ENCODE measurements at places on chromosomes 7 and 10.

- no peak for DNase-seq
These were observed 80.3 kb upstream of the RHOBTB1 start for GRCh38 chr10:61024151-61024855.

DNA sequence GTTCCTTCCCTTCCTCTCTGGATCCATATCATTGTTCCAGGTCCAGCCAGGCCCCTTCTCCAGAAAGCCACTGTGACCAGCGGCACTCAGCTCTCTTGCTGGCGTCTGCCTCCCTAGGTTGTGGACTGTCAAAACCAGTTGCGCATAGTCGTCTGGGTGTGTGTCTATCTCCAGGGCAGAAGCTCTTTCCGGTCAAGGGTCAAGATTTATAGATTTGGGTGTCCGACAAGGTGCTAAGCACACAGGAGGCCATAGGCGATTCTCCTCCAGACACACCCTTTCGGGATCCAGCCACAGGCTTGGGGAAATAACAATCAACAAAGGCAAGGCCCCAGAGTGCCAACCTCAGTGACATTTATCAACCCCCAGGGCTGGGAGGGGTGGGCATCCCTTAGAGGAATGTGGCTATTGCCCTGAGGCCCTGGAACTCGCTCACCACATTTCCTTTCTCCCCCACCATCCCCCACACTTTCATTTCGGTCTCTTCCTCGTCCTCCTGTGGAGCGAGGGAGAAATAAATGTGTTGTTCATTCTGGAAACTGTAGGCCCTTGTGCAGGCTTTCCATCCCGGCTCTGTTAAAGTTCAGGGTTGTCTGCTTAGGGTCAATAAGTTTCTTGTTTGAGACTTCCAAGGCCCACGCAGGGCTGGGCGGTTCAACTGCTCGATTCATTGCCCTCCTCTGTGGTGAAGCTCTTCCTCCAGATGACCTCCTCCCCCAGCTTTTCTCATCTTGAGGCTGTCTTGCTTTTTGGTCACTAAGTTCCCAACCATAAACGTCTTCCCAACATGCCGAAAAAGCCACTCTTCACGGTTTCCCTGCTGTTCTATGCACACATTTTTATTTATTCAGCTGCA lies 57.9 kb downstream of the AFAP1L2 start:
- no peak for DNase-seq

- no peak for DNase-seq
These were observed 356.8 kb downstream of the CCSER2 start for GRCh38 chr10:84685047-84685660.

GRCh38 chr10:75911426-75911825 lies 480.0 kb downstream of the LRMDA start:
- DNase-seq: no peak

DNA sequence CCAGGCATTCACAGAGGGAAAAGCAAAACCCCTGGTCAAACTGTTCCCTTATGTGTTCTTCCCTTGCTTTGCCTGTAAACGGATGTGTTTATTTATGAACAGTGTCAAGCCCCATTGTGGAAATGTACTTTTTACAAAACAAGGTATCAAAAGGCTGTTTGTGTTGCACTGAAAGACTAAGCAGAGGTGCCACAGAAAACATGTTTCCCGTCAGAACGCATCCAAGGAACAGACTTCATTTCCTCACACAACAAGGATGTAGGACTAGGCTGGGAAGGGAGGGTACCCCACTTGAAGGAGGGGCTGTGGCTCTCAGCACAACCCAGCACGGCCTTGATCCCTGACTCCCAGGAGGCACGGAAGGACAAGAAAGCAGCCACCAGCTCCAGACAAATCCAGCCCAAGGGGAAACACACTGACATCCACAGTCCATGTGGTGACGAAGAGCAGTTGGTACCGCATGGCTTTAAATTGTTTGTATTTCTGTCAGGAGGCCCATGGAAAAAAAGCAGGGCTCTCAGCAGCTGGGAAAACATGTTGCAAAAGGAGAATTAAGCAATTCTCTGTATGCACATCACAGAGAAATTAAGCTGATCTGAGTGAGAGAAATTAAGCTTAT lies 85.6 kb downstream of the RNF216 start:
- no peak for DNase-seq

- no peak for DNase-seq
These were observed 523.2 kb upstream of the IGFBP3 start for GRCh38 chr7:46444256-46444655.

DNA sequence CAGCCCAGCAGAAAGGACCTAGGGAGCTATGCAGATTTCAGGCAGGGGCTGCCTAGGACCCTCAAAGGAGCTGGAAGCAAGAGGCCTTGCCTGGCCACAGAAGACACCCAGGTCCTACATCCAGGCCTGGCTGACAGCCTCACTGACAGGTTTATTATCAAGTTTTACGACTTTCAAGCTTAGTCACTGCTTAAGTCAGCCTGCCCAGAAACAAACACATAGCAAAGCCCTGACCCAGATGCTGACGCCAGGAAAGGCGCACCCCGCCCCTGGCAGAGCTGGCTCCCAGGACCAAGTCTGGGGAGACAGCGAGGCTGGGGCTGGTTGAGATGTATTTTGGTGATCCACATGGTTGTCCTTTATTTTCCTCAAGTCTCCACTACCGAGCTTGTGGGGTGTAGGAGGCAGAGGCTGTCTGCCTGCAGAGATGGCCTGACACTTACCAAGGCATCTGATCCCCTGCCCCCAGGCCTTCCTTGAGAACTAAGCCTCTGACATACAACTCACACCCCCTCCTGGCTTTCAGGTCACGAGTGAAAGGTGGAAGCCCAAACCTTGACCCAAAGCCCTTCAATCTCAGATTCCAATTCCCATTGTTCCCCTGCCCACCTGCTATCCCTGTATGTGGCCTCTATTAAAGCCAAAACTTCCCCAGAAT lies 80.7 kb upstream of the EMX2 start:
- peak; percentile 88 for DNase-seq

DNA sequence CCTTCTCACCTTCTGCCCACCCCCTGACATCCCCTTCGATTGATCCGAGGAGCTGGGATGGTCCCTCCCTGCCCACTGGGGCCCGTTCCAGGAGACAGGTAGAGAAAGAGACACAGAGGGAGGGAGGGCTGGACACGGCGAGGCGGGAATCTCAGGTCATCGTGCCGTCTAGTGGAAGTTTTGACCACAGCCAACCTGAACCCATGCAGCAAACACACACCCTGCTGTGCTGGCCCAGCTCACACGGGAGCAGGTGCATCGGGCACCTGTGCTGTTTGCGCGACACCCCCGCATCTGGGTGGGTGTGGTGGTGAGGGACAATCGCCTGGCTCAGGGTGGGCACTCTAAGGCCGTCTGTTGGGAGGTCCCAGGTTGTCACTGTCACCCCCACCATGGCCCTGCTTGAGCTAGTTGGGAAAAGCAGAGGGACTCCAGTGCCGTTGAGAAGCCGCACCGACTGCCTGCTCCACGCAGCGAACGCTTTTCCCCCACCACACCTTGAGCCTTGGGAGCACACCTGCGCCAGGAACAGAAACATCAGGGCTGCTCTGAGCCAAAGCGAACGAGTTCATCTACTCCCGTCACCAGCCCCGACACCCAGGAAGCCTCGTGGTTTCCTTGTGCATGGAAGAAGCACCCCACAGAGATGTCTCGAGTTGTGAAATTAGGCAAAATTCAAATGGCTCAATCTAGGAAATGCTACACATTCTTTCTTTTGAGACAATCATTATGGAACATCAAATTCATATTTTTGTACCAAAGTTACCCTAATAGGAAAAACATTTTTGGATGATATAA lies 285.8 kb downstream of the DNAJB6 start:
- no peak for DNase-seq

DNA sequence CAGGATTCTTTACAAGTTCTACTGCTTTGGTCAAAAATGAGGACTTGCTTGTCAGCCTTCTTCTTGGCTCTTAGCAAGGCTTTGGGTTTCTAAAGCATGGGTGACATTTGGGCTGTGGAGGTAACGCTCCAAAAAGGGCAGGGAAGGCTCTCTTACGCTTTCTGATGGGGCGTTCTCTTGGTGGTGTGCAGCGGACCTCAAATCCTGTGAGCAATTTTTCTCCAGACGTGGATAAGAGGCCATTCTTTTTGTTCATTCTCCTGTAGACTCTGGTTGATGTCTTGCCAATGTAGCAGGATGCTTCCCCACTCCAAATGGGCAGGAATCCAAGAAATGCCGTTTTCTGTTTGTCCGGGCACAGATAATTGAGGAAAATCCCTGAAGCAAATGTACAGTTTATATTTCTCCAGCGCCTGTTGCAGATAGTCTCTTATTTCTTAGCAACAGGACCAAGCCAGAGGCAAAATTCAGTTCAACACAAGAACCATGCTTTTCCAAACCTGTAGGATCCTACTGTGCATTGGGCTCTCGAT lies 138.4 kb upstream of the NFE2L3 start:
- no peak for DNase-seq

DNA sequence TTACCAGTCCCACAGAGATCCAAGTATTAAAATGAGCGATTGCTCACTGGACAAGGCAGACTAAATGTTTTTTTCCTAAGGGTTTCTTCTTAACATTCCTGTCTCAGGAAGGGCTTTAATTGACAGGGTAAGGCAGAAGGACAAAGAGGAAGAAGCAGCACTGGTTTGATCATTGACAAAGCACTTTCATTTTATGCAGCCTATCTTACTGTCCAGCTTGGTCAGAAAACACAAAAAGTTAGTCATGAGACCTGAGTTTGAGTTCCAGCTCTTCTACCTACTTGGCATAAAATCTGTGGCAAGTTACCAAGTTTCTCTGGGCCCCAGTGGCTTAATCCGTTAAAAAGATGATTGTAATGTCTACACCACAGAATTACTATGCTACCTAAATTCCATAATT lies 458.5 kb downstream of the GFRA1 start:
- no peak for DNase-seq

DNA sequence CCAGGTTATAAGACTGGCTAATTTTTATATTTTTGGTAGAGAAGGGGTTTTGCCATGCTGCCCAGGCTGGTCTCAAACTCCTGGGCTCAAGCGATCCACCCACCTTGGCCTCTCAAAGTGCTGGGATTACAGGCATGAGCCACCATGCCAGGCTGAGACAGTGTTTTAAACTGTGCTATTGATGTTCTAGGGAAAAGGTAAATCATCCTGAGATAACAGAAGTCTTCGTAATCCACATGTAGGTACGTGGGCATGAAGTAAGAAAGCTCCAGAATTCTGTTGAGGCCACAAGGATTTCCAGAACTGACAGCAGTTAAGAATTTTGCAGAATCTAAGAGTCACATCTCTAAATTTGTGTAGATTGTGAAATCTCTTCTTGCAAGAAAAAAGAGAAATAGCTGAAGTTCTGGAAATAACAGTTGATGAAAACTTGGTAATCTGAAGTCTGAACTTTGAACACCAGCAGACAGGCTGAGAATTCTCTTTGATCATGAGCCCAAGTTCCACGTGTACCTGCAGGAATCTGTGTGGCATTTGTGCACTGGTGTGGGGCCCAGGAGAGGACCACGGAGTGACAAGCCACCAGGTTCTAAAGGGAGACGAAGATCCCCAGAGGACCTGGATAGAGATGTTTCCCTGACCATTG lies 24.6 kb downstream of the C7orf33 start:
- DNase-seq: no peak

GRCh38 chr7:98241674-98242241 lies 10.3 kb downstream of the TECPR1 start:
- no peak for DNase-seq

GRCh38 chr10:119526621-119527592 lies 15.6 kb downstream of the RGS10 start:
- no peak for DNase-seq

DNA sequence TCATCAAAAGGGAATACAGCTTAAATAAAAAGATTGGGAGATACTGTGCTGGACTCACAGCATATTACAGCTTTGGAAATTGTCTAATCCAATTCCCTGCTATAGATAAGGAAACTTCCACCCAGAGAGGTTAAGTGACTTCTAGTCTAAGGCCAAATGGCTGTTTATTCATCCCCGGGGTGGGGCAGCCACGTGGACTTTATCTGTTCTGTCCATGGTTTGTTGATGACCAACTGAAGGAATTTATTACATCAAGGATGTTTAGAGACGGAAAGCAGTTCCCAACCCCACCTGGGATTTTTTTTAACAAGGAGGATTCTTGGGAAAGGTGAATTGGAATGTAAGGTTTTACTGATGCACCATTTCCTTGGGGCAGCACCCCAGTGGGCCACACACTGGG lies 88.6 kb downstream of the ATXN7L1 start:
- no peak for DNase-seq

DNA sequence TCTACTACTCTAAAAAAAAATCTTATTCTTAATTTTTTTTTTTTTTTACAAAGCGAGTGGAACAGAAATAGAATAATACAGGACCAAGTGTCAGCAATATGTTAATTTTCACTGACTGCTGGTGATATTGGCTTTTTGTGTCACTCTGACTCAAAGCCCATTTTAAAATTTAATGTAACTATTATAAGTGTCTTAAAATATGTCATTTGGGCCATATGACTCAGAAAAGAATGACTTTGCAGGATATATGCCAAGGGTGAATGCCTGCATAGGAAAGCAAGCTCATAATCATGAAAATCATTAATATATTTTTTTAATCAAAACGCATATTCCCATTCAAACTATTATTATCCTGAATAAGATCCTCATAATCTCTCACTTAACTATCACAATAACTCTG lies 149.2 kb downstream of the GNAT3 start:
- no peak for DNase-seq

- DNase-seq: no peak
These were observed 123.8 kb downstream of the KCNMA1 start for GRCh38 chr10:77513781-77514331.

- DNase-seq: peak; percentile 86
These were observed at the start of gene CPED1 for GRCh38 chr7:120988591-120989256. Gene CPED1, plus strand, starts transcription at chr7:120988711. Its CDS starts 911 bp downstream, at chr7:120989622.

DNA sequence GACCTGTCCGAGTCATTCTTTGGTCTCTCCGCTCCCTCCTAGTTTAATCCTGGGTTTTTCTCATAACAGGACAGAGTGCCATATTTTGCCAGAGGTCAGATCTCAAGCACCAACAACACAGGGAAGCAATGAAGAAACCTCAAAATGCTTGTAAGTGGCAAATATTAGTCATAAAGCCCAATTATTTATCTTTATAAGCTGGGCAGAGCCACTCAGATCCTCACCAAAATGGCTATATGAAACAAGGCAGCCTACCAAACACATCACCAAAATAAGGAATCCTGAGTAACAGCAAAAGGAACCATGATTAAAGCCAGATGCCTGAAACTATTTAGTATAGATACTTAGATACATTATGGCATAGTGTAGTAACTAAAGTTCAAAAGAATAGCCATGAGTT lies 4.7 kb downstream of the ECD start:
- no peak for DNase-seq

DNA sequence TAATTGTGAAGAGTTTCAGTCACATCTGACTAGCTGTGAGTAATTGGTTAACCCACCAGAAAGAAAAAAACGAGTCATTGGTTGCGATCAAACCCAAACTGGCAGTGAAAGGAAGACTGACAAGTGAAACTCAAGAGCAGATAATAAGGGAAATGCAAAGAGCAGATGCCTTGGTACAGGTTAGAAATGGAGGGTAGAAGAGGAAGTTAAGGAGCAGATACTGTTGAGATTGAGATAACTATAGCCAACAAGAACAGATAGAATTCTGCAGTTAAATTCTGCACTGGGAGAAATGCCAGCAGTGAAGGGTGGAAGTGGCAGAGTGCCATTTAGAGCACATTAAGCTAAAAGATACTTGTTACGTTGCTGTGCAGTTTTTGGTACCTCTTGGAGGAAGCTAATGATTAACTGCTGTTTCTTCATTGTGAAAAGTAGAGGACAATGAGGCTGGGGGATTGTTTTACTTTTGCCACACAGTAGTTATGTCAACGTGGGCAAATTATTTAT lies 65.8 kb downstream of the CDK13 start:
- no peak for DNase-seq

GRCh38 chr7:95269640-95270039 lies 54.7 kb downstream of the PON1 start:
- no peak for DNase-seq
